Transverse colon (tissue), 4 donors: ENCODE measurements at places on chromosomes 6 and 20. TPM values are rescaled to one million over a fixed set of nuclear protein-coding genes. Genes with fewer than 3 reads are reported as not detected.

GRCh38 chr6:3081960-3082359, 13.7 kb downstream of the RIPK1 start:
- H3K27me3 ChIP-seq: no peaks in the 10 kb centered on the region
- DNase-seq: no peak
- H3K36me3 ChIP-seq: peaks cover 59% of the 10 kb centered on the region
- no peaks in the 10 kb centered on the region for H3K4me1 ChIP-seq
- H3K27ac ChIP-seq: no peak overlapping the region

Gene TSBP1
- not detected for total RNA-seq

Gene PMEPA1
- total RNA-seq: 10.8 TPM

Gene ATAT1
- total RNA-seq: 33.3 TPM
